ENCODE measurements at places on chromosomes 7 and 10.

GRCh38 chr7:768881-769504, 41.9 kb upstream of the PRKAR1B start:
- no peak for DNase-seq

- no peak for DNase-seq
These were observed 615 bp upstream of the CNTNAP2 start for GRCh38 chr7:146115851-146116520.

DNA sequence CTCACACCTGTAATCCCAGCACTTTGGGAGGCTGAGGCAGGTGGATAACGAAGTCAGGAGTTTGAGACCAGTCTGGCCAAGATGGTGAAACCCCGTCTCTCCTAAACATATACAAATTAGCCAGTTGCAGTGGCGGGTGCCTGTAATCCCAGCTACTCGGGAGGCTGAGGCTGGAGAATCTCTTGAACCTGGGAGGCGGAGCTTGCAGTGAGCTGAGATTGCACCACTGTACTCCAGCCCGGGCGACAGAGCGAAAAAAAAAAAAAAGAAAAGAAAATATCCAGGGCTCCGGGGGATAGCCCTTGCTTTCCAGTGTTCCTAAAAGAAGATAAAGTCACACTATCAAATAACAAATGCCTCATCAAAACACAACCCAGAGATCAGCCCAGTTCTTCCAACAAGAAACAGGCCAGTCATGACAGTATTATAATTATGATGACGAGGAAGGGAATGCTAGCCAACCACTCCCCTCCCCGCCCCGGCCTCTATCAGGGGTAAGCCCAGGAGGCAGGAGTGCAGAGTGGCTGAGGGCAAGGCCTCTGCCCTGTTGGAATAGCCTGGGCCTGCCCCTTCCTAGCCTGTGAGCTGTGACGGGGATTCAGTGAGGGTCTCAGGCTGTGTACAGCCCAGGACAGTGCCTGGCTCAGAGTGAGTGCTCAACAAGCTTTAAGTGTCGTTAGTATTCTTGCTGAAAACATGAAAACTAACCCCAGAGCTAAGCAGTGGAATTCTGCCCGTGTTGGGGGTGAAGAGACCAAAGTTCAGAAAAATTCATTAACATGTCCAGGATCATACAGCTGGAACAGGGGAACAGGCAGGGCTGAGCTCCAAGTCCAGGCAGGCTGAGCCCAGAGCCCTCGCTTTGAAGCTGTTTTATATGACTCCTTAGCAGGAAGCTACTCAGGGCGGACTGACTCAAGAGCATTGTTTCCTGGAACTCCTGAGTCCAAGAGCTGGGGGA, 54.3 kb downstream of the FAM241B start:
- no peak for DNase-seq

DNA sequence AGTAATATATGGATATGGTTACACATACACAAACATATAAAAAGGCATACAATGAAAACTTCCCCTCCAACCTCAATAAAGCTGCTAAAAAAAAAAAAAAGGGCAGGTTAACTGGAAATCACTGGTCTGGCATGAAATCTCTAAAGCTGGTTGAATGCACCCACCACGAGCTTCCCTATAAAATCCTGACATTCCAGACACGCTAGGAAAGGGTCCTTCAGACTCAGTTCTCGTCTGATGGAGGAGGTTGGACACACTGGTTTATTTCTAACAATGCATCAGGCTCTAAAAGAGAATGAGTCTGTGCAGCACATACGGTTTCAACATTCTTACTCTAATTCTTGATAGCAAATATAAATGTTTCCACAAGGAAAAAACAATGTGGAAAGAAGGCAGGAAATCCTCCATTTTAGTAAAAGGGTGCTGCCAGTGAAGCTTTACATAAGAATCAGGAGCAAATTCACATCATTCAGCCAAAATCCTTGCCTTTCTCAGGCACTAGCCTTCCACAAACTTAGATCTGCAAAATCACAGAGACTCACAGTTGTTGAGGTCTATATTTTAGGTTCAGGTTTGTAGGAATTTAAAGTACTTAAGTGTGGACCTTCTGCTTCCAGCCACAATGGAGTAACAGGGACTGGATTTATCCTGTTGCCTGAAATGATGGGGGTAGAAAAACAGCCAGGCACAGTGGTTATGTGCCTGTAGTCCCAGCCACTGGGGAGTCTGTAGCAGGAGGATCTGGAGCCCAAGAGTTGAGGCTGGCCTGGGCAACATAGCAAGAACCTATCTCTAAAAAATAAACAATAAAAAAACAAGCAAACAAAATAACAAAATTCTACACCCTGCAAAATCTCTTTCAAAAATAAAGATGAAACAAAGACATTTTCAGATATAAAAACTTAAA, 73.5 kb downstream of the CYTH3 start:
- DNase-seq = no peak

GRCh38 chr10:73228247-73228646, 18.8 kb downstream of the DNAJC9 start:
- no peak for DNase-seq

DNA sequence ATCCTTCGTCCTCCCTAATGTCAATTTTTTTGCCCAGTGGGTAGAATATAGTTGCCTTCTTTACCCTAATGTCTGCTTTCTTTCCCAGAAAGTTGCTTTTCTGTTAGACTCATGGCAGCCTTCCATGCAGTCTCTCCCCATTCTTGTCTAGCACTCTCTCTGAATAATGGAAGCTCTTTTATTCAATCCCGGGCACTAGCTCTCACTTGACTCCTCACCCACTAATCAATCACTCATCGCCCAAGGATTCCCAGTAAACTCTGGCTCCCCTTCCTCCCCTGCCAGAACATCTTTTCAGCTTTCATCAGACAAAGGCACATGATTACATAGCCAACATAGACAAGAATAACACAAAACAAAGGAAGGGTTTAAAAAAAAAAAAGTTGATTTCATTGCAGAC, 100.2 kb upstream of the RELN start:
- DNase-seq = no peak

- no peak for DNase-seq
These were observed 32.2 kb downstream of the HACD1 start for GRCh38 chr10:17585016-17585415.
